ENCODE measurements at places on chromosomes 4 and X.

DNA sequence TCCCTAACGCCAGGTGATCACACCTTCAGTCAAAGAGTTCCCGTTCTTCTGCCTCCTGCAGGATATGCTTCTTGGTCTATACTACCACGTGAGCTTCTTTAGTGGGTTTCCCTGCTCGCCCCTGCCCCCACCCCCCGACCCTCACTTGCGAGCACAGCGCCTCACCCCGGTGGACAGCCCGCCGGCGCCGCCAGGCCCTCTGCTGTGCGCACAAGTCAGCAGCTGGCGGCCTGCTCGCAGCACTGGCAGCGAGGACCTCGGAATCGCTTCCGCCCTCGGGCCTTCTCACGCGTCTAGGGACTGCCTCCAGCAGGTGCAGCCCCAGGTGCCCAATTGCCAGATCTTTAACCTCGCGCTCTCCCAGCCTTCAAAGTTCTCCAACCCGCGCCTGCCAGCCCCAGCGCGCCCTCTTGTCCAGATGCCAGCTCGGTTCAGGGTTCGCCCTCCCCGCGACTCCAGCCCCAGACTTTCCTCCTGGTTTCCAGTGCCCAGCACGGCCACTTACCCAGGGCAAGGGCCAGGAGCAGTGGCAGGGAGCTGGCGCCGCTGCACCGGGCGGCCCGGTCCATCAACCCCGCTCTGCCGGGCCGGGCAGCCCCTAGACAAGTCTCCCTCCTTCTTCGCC, 454 bp downstream of the BTC start:
- no peak for DNase-seq
- H3K4me1 ChIP-seq, result no peaks in the 10 kb centered on the region
- H3K4me3 ChIP-seq, result no peak overlapping the region

DNA sequence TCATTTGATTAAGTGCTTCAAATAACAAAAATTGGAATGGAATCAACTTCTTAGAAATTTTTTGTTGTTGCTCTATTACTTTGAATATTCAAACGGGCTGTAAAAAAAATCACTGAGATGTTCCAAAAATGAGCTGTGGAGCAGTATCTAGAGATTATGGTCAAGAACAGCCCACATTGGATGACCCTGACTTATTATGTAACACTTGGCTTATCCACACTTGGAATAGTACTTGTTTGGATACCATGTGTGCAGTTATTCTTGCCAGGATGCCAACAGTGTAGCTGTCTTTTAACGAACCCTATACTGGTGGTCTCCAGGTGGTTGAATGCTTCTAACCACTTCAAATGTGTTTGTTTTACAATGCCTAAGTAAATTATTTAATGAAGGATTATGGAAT, 64.9 kb upstream of the CAMK2D start:
- no peaks in the 10 kb centered on the region for H3K36me3 ChIP-seq
- no peak overlapping the region for H3K4me3 ChIP-seq
- H3K27ac ChIP-seq, result no peak overlapping the region
- H3K27me3 ChIP-seq, result peaks cover 7% of the 10 kb centered on the region
- DNase-seq, result no peak

- H3K4me1 ChIP-seq, result peaks cover 14% of the 10 kb centered on the region
- H3K4me3 ChIP-seq, result no peak overlapping the region
- no peak overlapping the region for H3K27ac ChIP-seq
- no peaks in the 10 kb centered on the region for H3K36me3 ChIP-seq
- H3K27me3 ChIP-seq, result no peaks in the 10 kb centered on the region
These were observed 190.6 kb downstream of the PTTG2 start for GRCh38 chr4:38150766-38151165.

DNA sequence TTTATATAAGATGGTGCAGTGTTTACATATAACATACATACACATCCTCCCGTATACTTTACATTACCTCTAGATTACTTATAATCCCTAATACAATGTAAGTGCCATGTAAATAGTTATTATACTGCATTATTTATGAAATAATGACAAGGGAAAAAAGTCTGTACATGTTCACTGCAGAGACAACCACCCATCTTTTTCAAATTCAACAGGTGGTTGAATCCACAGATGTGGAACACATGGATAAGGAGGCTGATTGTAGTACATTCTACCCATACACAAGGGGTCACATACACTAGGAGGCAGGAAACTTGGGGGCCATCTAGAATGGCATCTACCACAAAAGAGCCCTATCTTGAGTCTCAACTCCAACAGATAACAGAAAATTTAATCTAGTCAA, 3.4 kb upstream of the IDS start:
- DNase-seq, result no peak
- peaks cover 4% of the 10 kb centered on the region for H3K36me3 ChIP-seq
- no peak overlapping the region for H3K27ac ChIP-seq
- peaks cover 29% of the 10 kb centered on the region for H3K4me1 ChIP-seq
- H3K4me3 ChIP-seq, result no peak overlapping the region

DNA sequence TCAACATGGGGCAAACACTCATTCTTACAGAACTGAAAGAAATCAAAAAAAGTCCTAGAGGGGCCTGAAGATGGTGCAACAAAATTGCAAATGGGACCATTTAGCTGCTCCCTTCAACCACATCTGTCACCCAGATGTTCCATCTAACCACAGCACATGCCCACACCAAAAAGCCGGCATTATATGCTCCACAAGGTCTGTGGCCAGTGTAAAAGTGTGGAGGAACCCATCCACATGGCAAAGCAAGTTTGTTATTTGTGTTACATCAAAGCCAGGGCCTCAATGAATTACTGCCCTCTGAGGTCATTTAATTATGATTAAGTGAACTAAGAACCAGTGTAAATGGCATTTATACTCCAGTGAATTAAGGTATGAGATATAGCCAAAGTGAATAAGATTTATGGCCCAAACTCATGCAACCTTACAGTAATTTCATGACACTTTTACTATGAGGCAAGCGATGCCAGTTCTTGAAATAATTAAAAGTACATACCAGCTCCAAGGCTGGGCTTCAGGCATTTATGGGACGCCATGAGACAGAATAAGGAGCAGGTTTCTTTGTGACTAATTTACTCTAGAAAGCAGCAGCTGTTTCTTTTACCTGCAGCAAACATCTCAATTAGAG, 48.7 kb upstream of the FGF16 start:
- no peaks in the 10 kb centered on the region for H3K36me3 ChIP-seq
- H3K4me3 ChIP-seq, result no peak overlapping the region
- peaks cover 6% of the 10 kb centered on the region for H3K27me3 ChIP-seq
- no peak overlapping the region for H3K27ac ChIP-seq
- no peaks in the 10 kb centered on the region for H3K4me1 ChIP-seq
